ENCODE measurements at places on chromosomes 1 and 21.

- no peak for DNase-seq
These were observed 270.0 kb upstream of the VAMP3 start for GRCh38 chr1:7501084-7501491.

- DNase-seq, result no peak
These were observed 16.3 kb upstream of the ERVH48-1 start for GRCh38 chr21:42941696-42942085.

DNA sequence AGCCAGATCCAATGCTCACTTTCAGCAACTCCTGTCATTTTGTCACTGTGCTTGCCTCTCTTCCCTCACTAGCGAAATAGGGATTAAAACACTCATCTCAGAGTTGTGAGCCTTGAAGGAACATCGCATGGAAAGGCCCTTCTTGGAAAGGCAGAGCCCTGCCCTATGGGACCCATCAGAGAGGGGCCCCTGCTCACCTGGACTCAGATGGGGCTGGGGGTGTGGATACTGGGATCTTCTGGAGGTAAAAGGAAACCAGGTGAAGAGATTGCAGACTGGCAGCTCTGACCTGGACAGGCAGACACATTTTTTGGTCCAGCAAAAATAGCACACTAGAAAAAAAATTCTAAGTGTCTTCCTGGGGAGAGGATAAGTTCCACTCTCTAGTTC lies 54.2 kb upstream of the EPS8L3 start:
- no peak for DNase-seq

GRCh38 chr1:209670441-209671082 lies 4.7 kb upstream of the G0S2 start:
- no peak for DNase-seq

GRCh38 chr21:35196128-35196527 lies 147.0 kb upstream of the RUNX1 start:
- DNase-seq, result no peak

DNA sequence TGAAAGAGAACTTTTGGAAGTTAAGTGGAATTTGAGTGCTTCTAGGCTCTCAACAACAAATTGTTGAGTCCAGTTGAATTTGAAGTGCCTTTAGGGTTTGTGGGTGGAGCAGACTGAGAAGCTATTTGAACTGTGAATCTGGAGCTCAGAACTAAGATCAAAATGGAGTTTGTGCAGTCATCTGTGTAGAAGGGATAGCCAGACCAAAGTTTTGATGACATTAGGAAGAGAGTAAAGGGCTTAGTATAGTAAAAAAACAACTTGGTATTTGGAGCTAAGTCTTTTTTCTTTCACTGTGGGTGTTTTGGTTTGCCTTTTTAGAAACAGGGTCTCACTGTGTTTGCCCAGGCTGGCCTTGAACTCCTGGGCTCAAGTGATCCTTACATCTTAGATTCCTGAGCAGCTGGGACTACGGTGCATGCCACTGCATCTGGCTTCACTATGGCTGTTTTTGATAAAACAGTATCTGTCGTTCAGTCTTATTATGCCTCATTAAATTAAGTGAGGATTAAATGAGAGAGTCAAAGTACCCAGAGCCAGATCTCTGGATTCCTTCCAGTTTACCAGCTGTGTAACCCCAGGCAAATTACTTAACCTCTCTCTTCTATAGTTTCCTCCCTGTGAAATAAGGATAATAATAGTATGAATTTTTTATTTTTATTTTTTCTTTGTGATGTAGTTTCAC lies 20.0 kb downstream of the HDAC1 start:
- no peak for DNase-seq

- no peak for DNase-seq
These were observed 7.0 kb downstream of the ENSA start for GRCh38 chr1:150622303-150622975.

GRCh38 chr1:44050261-44050660 lies 19.0 kb upstream of the SLC6A9 start:
- no peak for DNase-seq

DNA sequence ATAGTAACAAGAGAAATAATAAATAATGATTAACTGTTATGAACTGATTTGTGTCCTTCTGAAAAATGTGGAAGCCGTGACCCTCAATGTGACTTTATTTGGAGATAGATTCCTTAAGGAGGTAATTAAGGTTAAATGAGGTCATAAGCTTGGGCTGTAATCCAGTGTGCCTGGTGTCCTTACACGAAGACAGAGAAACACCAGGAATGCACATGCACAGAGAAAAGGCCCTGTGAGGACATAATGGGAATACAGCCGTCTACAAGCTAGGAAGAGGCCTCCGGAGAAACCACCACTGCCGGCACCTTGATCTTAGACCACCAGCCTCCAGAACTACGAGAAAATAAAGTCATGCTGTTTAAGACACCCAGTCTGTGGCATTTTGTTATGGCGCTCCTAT lies 215.9 kb downstream of the NEGR1 start:
- DNase-seq, result no peak

DNA sequence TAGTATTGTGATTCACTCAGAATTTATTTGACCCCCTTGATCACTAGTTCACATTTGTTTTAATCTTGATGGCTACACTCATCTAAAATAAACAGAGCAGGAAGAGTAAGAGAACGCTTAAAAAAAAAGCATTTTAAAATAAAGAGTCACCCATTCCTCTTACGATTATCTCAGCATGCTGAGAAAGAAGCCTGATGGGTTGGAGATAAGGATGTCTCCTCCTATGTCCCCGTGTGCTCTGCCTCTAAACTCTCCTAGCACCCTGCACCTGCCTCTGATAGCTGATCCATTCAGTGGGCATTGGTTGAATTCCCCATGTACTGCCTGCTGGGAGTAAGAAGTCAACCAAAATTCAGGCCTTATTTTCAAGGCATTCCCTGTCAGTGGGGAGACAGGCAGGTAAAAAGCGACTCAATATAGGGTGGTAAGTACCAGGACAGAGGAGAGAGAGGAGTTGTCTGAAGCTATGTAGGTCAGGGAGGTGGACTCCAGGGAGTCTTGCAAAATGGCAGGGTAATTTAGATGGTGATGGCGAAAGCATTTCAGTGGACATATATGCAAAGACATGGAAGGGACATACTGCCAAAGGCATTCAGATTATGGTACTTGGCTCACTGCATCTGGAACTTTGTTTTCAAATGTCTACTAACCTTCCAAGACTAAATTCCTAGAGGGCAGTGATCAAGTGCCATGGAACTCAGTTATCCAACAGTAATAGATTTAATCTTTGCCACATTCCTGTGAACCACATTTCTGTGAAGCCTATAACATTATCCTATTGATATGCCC lies 18.4 kb downstream of the ELAVL4 start:
- DNase-seq, result no peak

DNA sequence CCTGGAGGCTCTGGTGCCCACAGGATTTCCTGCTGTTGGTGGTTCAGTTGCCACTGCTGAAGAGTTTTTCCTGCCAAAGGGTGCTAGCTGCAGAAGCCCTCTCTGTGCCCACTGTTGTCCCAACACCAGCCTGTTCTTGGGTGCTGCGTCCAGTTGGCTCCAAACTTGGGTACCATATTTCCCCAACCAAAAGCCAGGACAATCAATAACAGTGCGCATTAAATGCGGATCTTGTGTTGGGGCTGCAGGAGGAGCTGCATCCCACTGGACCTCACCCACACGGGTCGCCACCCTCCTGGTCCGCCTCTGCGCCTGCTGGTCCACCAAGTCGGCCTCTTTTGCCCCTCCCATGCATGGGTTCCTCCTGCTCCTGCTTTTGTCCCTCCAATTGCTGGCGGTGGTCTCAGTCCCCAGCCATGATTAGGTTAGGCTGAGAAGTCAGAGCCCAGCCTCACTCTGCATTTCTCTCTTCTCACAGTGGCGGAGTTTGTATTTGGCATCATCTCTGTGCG lies 9.8 kb downstream of the ABCG1 start:
- DNase-seq, result no peak

- no peak for DNase-seq
These were observed 48.9 kb downstream of the KCNT2 start for GRCh38 chr1:196559314-196559713.

DNA sequence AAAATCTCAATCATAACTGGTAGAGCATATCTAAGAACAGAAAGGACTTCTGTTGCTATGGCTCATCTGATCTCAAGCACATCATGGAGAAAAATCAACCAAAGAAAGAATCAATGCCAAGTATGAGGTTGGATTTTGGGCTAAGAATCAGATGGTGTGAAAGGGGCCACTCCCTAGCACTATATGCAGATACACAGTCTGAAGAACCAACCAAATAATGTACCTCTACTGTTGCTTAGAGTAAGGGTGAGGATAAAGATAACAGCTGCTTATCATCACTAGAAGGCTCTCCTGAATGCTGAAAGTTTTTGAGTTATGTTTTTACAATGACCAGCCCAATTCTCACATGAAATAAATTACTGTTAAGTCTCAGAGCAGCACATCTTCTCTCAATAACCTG lies 35.6 kb downstream of the ST7L start:
- no peak for DNase-seq

DNA sequence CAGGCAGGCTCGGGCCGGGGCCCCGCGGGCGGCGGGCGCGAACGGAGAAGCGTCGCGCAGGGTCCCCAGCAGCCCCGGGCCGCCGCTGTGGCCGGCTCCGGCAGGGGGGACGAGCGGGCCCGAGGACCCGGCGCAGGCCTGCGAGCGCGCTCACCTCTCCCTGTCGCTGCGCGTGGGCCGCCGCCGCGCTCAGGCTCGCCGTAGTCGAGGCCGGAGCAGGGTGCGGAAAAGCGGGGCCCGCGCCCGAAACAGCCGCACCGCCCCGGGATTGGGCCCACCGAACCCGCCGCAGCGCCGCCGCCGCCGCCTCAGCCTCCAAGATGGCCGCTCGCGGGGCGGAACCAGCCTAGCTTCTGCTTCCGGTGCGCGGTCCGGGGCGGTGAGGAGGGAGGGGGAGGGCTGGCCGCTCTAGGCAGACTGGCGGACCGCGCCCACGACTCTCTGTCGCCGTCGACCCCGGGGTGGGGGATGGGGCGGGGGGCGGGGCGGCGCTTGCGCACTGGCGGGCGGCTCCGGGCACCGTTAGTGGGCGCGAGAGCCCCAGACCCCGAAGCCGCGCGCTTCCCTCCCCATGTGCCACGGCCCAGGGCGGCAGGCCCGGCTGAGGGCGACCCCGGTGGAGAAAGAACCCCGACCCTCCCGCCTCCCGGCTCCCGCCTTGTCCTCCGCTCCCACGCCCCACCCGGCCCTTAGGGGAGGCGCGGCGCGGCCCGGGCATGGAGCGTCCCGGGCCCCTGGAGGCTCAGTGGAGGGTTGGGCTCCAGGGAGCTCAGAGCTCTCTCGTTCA lies at the start of gene UBE2J2:
Gene UBE2J2 (minus strand): TSS at position 343 of the 787 bp plus-strand sequence. CDS start 5,862 bp downstream, outside the sequence.
- peak; percentile 91 for DNase-seq

DNA sequence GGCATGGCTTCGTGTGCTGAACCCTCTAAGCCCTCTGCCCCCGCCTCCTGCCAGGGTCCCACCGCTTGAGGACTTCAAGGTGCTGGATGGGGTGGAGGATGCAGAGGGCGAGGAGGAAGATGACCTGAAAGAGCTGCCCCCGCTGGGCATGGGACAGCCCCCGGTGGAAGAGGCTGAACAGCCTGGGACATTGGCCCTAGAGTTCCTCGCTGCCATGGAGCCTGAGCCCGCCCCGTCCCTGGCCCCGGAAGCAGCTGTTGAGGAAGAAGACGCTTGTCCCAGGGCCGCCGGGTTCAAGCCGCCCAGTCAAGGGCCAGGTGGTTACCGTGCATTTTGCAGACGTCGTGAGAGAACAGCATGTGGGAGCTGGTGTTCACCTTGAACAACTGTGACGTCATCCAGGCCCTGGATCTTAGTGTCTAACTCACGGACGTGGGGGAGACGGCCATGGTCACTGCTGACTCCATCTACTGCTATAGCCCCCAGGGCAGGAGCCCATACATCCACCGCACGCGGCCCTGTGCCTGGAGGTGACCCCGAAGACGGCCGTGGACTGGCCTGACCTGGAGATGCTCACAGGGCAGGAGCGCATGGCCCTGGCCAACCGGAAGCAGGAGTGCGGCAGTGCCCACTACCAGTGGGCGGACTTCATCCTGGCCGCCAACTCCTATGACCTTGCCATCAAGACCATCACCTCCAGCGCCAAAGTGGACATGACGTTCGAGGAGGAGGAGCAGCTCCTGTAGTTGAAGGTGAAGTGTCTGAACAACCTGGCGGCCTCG lies 90.1 kb downstream of the PPP1R12B start:
- no peak for DNase-seq

DNA sequence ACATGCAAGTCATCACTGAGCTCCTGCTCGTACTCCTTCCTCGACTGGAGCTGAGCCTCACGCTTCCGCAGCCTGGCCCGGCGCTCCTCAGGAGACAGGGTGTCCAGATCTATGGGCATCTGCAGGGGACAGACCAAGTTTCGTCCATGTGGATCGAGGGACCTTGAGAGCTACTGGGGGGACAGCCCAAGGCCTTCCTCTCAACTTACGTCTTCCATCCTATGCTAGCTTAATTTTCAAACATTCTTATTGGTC lies 2.4 kb downstream of the MRPL55 start:
- DNase-seq, result no peak

- no peak for DNase-seq
These were observed 70.3 kb downstream of the CD46 start for GRCh38 chr1:207822124-207822601.

GRCh38 chr1:205983925-205984725 lies 19.1 kb downstream of the RAB7B start:
- DNase-seq, result no peak

GRCh38 chr1:232273011-232273410 lies 356.9 kb downstream of the SIPA1L2 start:
- no peak for DNase-seq

DNA sequence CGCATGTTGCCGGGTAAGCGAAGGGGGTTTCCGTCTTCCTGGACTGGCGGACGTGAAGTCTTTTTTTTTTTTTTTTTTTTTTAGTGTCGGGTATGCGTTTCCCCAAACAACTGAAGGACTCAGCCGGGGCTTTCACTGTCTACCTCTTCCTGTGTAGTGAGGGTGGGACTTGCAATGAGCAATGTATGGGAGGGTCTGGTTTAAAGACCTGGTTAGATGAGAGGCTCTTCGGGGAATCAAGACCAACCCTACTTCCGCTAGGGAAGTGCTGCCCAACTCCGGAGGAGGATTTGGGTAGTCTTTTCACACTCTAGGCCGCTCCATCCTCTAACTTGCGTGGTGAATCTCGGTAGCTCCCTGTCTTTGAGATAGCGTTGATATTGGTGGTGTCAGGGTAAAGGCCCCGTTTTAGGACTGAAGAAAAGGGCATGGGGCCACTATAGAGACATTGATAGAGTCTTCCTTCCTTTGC lies 754 bp downstream of the PRRC2C start:
- DNase-seq, result peak; percentile 53

DNA sequence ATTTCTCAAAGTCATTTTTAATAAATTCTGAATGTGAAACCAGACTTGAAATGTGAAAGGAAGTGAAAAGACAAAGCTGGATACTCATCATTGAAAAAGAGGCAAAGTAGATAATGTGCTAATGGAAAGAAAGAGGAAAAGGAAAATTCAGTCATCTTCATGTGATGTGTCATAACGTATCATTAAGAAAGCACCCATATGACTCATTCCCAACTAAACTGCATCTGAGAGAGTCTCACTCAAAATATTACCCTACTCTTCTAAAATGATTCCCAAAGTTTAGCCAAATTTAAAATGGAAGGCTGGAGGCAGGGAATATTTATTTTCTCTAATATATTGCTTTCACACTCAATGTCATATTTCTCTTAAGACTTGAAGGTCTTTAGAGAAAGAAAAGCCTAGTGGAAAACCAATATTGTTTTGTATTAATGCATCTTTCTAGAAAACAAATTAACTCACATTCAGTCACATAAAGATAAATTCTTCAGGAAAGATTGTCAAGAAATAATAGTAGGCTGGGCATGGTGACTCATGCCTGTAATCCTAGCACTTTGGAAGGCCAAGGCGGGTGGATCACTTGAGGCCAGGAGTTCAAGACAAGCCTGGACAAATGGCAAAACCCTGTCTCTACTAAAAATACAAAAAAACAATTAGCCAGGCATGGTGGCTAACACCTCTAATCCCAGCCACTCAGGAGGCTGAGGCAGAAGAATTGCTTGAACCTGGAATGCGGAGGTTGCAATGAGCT lies 129.9 kb downstream of the SLC30A10 start:
- no peak for DNase-seq

Data from stimulated activated CD8-positive, alpha-beta memory T cell treated with anti-CD3 and anti-CD28 coated beads, Interleukin-4, amount 100 ng/mL, for 24 hours (primary cell).